ENCODE measurements at places on chromosomes 1 and 21.

- no peak for ATAC-seq
Measured at GRCh38 chr1:93518516-93518915, 70.6 kb downstream of the FNBP1L start.

DNA sequence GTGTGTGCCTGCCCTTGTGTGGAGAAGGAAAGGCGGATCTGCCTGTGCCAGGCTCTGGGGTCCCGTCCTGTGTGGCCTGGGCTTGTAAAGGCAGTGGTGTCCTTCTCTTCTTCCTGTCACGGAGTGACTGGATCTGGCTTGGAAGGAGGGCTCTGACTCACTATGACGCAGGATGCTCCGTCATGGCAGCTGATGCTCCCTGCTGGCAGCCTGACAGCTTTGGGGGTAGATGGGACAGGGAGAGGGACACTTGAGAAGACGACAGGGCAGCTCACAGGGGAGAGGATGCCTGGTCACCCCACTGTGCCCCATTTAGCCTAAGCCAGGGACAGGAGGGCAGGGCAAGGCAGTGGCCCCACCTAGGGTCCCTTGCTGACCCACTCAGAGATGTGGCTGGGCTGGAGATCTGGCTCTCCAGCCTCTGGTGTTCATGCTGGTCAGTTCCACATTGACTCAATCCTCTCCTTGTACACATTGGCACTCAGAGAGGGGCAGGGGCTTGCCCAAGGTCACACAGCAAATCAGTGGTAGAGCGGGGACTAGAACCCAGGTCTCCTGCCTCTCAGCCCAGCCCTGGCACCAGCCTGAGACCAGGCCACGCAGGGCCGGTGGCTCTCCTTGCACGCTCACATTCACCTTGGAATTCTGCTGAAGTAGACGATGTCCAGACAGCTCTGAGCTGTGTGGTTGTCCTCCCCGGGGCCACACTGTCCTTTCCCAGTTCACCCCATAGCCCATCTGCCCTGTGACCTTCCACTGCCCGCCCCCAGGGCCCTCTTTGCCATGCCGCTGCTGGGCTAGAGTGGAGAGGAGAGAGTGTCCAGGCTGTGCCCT, 2.8 kb upstream of the FAM131C start:
- ATAC-seq, result no peak

GRCh38 chr1:48329486-48329885, 107.0 kb downstream of the SLC5A9 start:
- no peak for ATAC-seq

- ATAC-seq, result no peak
Measured at GRCh38 chr1:211479624-211480023, 12.3 kb downstream of the RD3 start.

- no peak for ATAC-seq
Measured at GRCh38 chr1:37879865-37880264, 20.5 kb upstream of the MTF1 start.
